Epithelial cell of esophagus (primary cell): ENCODE measurements at places on chromosomes 1 and 21.

GRCh38 chr21:44530903-44531605 is 8.9 kb downstream of the KRTAP10-1 start:
- no peak for DNase-seq

DNA sequence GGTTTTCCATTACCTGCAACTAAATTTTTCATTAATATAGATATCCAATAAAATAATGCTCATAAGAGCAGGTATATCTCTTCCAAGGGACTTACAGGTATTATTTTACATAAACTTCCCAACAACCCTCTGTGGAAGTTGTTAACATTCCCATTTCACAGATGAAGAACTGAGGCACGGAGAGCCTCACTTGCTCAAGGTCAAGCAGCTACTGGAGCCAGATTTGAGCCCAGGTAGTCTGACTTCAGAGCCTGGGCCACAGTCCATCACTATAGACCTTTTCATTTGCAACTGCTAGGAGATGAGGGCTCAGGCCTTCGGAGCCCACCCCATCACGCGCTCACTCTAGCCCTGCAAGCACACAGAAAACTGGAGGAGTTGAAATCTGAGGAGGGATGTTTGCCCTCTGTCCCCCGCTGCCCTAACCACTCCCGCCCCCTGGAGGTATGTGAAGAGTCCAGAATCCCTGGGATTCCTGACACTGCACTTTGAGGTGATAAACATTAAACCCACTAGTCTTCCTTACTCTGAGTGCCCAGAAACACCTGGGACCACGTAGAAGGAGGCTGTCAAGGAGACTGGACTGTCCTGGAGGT is 11.7 kb upstream of the ALPL start:
- DNase-seq = no peak

DNA sequence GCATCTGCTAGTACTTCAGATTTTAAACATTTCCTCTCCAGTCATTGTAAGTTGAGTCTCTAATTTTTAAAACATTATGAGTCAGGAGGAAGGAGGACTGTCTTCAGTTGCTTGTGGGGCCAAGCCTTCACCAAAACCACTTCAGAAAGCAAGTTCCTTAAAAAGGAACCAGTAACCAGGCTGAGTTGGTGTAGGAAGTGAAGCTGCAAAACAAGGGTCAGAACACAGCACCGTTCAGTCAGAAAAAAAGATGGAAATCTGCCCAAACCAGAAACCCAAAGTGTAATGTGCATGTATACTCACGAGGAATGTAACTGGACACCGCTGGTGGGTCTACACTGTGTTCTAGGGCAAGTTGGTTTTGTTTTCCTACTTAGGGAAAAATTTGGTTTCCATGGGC is 402.1 kb downstream of the SETD4 start:
- DNase-seq = no peak

- DNase-seq = no peak
Measured at GRCh38 chr21:40271164-40271563, 403.9 kb downstream of the PCP4 start.

- DNase-seq = no peak
Measured at GRCh38 chr1:33921281-33921680, 57.4 kb downstream of the HMGB4 start.

DNA sequence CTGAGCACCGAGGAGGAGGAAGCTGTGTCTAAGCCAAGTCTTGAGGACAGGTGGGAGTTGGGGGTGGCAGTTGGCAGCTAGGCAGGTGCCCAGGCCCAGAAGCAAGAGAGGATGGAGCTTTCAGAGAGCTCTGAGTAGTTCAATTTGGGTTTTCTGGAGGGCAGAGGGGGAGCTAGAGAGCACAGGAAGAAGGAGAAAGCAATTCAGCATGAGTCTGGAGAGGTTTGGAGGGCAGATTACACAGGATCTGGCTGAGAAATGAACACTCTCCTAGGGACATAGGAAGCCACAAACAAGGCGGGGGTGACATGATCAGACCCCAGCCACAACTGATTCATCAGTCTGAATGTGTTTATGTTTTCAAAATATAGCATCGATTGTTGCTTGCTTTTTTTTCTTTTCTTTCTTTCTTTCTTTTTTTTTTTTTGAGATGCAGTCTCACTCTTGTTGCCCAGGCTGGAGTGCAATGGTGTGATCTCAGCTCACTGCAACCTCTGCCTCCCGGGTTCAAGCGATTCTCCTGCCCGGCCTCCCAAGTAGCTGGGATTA is 23.8 kb downstream of the PTPRF start:
- peak; percentile 56 for DNase-seq

DNA sequence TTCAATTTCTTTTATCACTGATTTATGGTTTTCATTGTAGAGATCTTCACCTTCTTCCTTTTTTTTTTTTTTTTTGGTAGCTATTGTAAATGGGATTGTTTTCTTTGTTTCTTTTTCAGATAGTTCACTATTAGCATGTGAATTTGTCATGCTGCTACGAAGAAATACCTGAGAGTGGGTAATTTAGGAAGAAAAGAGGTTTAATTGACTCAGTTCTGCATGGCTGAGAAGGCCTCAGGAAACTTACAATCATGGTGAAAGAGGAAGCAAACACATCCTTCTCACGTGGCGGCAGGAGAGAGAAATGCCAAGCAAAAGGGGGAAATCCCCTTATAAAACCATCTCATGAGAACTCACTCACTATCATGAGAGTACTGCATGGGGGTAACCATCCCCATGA is 66.4 kb downstream of the DAB1 start:
- no peak for DNase-seq

DNA sequence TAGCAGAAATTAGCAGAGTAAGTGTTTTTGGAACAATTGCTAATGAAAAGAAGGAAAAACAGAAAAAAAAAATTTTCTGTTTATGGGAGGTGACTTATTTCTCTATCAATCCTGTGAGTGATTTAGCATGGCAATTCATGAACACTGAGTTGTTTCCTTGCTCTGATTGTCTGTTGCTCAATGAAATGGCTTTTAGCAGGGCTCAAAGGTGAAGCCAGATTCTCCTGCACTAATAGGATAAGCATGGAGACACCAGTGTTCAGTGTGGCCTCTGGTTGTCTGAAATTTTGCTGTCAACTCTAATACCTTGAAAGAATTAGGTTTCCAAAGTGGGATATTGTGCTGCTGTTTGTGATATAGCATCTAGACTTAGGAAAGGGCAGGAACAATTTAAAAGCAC is 15.8 kb downstream of the TRIM45 start:
- DNase-seq = no peak

GRCh38 chr21:38768471-38769063 is 37.2 kb upstream of the ETS2 start:
- peak; percentile 83 for DNase-seq

DNA sequence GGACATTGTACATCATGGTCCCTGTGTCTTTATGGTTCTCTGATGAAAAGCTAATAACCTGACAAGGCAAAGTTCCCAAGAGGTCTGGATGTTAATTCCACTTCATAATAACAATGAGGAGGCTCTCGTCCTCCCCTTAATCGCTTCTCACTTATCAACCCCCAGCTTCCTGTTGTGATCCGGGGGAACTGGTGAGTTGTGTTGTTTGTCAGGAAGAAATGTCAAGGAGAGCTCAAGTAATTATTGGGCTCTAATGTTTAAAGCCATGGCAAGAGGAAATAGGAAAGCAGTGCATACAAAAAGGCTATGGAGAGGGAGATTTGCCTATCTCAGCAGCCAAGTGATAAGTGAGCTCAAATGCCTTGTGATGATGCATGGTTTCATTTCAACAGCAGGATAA is 42.8 kb upstream of the RASAL2 start:
- DNase-seq = no peak

DNA sequence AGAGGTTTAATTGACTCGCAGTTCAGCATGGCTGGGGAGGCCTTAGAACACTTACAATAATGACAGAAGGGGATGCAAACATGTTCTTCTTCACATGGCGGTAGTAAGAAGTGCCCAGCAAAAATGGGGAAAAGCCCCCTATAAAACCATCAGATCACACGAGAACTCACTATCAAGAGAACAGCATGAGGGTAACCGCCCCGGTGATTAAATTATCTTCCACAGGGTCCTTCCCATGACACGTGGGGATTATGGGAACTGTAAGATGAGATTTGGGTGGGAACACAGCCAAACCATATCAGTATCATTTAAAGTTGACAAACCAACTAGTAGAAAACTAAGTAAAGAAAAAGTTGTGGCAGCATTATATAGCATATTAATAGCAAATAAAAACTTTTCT is 71.3 kb upstream of the DNAJC6 start:
- DNase-seq = no peak

DNA sequence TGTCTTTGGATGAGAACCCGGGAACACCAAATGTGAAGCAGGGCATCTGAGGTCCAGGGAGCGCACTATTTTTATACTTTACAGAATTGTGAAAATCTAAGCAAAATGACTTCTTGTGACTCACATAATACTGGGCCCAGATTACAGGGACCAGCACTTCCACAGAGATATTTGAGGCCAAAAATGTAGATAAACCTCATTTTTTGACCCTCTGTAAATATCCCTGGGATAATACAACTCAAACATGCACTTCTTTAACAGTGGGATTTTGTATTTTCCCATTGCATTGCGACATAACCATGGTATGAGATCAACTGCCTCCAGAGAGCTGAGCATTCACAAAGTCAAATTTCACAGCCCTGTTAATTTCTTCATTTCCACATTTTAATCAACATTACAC is 289.4 kb upstream of the ADGRL4 start:
- no peak for DNase-seq

DNA sequence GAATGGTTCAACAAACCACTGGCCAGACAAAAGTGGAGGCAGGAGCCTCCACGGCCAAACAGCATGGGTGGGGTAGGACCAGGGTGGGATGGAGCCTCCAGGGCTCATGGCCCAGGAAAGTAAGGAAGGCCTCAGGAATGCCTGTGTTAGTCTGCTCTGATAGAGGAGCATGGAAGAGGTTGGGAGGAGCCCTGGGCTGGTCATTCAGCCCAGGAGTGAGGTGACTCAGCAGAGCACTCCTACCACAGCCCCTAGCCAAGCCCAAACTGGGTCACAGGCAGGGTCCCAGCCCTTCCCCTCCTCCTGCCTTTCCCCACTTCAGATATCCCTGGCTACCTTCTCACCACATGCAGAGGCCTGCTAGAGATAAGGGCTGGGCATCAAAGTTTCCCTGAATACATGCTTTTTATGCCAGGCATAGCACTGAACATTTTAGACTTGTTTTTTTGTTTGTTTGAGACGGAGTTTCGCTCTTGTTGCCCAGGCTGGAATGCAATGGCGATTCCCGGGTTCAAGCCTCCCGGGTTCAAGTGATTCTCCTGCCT is 3.1 kb upstream of the SHISA4 start:
- DNase-seq = peak; percentile 63

GRCh38 chr21:42579456-42580075 is 65.9 kb downstream of the SLC37A1 start:
- DNase-seq = no peak

- DNase-seq = no peak
Measured at GRCh38 chr1:16307222-16307621, 45.1 kb downstream of the FBXO42 start.

- no peak for DNase-seq
Measured at GRCh38 chr1:201751872-201752271, 77.1 kb upstream of the IPO9 start.

DNA sequence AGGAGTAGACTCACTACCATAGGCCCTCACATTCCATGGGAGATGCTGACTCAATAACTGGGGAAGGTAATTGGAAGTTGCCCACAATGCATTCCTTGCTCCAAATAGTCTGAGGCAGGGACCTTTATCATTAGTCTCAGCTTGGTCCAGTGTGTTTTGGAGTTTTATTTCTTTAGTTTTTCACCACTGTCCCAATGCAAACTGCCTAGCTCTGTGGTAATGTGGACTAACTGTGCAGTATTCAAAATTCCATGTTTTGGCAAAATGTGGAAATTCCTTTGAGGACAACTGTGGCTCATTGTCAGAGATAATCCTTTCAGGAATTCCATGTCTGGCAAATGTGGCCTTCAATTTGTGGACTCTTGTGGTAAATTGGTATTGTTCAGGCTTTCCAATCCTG is 78.1 kb upstream of the PAPPA2 start:
- no peak for DNase-seq

DNA sequence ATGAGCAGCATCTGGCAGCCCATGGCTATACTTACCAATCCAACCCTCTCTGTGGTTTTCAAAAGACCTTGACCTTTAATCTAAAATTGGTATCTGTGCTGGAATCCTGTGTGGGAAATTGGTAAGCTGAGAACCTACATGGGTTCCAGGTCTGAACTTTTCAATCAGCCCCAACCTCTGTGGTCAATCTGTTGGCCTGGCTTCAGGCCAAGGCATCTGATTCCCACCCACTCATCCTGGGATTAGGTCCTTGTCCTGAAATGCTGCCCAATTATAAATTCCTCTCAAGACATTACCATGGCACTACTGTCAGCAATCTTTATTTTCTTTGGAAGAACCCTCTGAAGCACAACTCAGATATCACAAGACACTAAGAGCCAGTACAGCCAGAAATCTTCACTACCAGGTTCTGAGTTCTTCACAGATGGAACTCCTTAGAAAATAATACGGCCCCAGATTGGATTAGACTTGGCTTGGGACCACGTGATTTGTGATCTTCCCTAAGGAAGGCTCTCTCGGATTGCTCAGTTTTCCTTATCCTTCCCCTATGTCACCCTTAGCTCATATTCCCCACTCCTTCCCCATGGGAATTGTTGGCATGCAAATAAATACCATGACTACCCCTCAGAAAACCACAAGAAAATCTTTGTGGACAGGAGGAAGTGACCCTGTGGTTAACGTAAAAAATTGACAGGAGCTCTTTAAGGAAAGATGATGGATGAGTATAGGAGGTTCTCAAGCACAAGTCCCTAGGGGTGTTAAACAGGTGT is 207.9 kb upstream of the ST6GALNAC5 start:
- no peak for DNase-seq

DNA sequence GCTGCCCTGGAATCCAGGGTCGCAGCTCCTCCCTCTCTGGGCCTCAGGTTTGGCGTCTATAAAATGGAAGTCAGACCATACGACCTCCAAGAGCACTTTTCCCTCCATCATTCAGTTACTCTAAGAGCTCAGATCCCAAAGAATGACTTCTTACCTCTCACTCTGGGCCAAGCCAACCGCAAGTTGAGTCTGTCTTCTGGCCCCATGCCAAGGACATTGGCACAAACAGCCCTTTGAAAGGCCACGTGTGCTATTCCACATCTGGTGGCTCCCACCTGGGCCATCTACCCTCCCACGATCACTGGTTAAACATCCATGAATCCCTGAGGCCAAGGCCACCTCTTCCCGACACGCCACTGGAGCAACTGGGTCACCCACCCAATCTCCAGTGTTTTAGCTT is 12.4 kb downstream of the SLC2A7 start:
- DNase-seq = no peak

- DNase-seq = peak; percentile 38
Measured at GRCh38 chr1:224127925-224128819, 14.3 kb downstream of the FBXO28 start.

DNA sequence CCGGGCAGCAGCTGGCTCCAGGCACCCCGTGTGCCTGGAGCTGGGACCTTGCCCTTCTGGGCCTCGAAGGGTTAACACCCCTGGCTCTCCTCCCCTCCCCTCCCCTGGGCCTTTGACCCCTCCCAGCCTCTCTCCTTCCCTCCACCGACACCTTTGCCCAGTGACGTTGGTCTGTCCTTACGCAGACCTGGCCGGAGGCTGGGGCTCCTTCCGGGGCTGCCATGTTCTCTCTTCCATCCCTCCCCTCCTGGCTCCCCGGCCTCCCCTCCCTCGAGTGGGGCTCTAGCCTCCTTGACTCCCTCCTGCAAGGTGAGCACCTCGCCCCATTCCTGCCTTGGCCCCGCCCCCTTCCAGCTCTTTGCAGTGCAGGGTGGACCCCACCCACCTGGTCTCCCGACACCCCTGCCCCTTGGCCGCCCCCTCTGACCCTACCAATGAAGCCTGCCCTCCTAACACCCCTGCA is at the start of gene TMEM82:
TMEM82 (plus strand) TSS at position 161 of the 463 bp plus-strand sequence; CDS start at position 222, 61 bp downstream.
- DNase-seq = no peak
